Pons (tissue), 1 donor: ENCODE measurements at places on chromosomes 4 and X.

- no peak for DNase-seq
These were observed 107.8 kb downstream of the ANK2 start for GRCh38 chr4:113157086-113157857.

GRCh38 chr4:36914106-36914505, 330.4 kb upstream of the NWD2 start:
- no peak for DNase-seq

DNA sequence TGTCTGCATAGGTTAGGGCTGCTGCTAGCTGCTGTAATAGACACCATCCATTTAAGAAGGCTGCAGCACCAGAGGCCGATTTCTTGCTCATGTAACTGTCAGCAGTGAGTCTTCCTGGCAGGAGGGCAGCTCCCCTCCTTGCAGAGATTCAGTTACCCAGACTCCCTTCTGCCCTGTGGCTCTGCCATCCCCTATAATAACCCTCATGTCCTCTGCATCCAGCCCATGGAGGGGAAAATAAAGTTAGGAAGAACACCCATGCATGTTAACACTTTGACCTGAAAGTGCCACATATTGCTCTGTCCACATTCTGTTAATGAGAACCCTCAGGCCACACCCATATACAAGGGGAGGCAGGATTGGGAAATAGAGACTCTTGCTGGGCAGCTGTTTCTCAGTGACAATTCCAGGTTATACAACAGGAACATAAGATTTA, 5.4 kb downstream of the STBD1 start:
- no peak for DNase-seq

GRCh38 chrX:100830547-100830946, 10.4 kb downstream of the CSTF2 start:
- no peak for DNase-seq

GRCh38 chrX:2828344-2828958, at the start of gene GYG2:
GYG2 (plus strand) TSS chrX:2828930; CDS start chrX:2830189, 1,259 bp downstream.
- DNase-seq: no peak

GRCh38 chr4:54496412-54496811, 161.3 kb upstream of the KIT start:
- DNase-seq: no peak

- DNase-seq: no peak
These were observed 33.2 kb downstream of the SAT1 start for GRCh38 chrX:23816179-23816578.

DNA sequence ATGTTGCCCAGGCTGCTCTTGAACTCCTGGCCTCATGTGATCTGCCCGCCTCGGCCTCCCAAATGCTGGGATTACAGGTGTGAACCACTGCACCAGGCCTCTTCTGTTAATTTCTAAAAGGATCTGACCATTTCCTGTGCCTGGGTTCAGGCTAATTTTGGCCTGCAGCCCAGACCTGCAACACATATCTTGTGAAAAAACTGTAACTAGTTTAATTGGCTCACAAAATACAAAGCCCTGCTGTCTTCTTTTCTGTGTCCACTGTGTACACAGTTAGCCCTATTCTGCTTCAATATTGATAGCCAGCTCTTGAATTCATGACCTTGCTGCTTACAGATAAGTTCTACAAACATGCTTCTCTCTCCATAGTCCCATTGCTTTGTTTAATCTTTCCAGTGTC, 753.5 kb downstream of the PDHA2 start:
- DNase-seq: no peak

- no peak for DNase-seq
These were observed 20.0 kb upstream of the TMPRSS11A start for GRCh38 chr4:67983333-67983732.

GRCh38 chr4:15648600-15648999, 6.6 kb downstream of the FBXL5 start:
- no peak for DNase-seq

DNA sequence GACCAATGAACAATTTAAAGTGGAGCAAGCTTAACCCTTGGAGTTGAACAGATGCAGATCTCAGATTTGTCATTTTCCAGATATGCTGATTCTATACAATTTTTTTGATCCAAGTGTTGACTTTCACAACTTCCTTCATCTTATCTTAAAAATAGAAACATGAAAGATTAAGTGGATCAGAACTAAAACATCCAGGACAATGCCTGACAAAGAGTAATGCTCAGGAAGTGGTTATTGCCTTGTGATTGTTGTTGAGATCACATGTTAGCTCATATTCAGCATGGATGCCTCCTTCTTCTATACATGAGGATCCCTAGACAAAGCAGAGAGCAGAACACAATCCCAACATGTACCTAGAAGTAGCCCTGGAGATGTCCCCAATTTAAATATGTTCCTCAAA, 160.9 kb downstream of the PPARGC1A start:
- no peak for DNase-seq

DNA sequence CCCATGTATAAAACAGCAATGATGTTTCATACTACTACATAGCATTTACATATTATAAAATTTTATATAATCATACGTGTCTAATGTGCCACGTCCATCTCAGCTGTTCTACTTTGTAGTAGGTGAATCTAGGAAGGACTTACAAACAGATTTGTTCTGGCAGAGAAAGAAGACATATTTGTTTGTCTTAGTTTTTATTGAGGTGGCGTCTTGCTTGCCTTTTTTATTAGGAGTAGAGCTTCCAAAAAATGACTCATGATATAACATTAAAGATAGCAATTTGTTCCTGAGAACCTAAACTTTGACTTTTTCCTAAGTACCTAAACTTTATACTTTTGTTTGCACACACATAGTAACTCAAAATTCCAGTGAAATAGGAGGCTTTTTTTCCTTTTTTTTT, 64.6 kb downstream of the CLDN22 start:
- DNase-seq: no peak

- no peak for DNase-seq
These were observed 96.4 kb downstream of the ANAPC10 start for GRCh38 chr4:145001635-145002034.

DNA sequence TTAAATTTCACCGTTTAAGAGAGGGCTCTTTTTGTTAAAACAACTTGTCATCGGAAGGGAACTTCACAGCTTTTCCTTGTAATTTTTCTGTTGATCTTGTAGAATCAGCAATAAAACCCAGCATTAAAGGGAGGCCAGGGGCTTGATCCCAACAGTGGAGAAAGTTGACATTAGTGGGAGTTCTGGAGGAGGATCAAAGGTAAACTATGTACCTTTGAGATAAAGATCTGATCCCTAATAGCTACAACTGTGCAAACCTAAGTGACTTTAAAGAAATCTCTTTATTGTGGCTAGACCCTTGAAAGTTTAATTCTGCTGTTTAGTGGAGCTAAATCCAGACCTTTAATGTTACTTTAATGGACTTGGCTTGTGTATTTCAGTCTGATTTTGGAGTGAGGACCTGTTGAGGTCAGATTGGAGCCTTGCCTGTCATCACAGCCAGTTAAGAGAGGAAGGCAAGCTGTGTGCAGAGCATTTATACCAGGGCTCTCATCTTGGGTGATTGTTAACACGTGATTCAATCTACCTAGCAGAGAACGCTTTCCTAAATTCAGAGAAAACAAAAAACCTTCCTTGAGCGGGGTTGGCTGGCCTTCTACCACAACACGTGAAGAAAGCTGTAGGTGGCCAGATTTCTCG, 1.7 kb downstream of the DOCK11 start:
- no peak for DNase-seq

DNA sequence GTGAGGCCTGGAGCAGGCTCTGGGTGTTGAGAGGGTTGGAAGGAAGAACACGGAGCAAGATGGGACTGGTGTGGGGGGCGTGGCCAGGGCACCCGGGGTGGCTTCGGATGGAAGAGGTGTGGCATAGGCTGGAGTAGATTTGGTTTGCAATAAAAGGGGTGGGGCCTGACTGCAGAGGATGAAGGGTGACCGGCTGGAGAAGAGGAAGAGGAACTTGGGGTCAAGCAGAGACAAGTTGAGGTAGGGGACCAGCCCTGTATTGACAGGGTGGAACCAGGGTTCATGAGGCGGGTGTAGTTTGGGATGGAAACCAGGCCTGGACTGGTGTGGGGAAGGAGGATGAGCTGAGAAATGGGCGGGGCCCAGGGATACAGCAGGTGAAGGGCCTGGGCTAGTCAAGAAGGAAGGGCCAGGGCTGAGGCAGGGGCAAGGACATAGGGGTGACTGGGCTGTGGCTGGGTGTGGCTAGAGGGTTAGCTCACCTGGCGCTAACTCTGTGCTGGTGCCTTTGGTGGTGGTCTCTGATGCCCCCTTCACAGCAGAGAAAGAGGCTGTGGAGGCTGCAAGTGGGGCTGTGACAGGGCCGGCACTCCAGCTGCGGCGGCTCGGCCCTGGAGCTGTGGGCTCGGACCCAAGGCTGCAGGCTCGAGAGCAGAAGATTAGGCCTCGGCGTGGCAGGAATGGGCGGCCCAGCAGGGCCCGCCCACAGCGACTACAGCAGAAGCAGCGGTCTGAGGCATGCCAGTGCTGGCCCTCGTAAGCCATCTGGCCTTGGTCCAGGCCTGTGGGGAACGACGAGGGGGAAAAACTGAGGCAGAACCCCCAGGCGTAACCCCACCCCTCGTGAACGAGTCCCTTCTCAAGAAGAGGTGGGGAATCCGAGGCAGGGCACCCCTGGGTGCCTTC, 5.0 kb downstream of the PLP2 start:
- DNase-seq: no peak

DNA sequence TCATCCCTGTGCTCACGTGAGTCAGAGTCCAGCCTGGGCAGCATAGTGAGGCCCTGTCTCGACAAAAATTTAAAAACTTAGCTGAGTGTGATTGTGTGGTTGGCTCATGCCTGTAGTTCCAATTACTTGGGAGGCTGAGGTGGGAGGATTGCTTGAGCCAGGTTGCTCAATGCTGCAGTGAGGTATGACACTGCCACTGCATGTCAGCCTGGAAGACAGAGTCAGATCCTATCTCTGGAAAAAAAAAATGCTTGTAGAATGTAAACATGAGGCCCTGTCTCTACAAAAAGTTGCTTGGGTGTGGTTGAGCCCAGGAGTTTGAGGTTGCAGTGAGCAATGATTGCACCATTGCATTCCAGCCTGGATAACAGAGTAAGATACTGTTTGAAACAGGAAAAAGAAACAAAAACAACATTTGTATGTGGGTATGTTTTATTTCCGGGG, 11.3 kb upstream of the YTHDC1 start:
- DNase-seq: no peak

DNA sequence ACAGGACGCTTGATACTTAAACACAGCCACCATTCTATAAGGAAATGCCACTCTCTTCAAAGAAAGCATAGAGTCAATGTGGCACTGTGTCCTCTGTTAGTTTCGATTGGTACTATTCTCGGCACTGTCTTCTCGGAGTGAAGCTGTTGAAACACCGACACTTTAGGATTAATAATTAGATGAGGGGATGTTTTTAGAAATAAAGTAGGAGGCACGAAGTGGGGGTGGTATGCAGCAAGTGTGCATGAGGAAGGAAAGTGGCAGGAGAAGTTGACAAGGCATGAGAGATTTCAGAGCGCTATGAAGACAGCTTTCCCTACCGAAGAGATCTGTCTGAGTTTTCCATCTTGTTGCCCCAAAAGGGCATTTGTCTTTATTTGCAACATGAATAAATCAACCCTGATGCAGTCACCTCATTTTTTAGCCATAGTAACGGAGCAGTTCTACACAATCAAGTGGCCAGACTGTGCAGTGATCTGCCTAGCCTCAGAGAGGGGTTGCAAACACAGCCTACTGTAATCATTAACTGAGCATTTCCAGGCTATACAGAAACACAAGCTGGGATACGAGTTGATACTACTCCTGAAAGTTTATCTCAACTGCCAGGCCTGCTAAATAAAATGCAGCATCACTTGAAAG, 8.3 kb downstream of the GPRIN3 start:
- peak; percentile 38 for DNase-seq

- no peak for DNase-seq
These were observed 114.1 kb downstream of the GLUD2 start for GRCh38 chrX:121161501-121161933.

DNA sequence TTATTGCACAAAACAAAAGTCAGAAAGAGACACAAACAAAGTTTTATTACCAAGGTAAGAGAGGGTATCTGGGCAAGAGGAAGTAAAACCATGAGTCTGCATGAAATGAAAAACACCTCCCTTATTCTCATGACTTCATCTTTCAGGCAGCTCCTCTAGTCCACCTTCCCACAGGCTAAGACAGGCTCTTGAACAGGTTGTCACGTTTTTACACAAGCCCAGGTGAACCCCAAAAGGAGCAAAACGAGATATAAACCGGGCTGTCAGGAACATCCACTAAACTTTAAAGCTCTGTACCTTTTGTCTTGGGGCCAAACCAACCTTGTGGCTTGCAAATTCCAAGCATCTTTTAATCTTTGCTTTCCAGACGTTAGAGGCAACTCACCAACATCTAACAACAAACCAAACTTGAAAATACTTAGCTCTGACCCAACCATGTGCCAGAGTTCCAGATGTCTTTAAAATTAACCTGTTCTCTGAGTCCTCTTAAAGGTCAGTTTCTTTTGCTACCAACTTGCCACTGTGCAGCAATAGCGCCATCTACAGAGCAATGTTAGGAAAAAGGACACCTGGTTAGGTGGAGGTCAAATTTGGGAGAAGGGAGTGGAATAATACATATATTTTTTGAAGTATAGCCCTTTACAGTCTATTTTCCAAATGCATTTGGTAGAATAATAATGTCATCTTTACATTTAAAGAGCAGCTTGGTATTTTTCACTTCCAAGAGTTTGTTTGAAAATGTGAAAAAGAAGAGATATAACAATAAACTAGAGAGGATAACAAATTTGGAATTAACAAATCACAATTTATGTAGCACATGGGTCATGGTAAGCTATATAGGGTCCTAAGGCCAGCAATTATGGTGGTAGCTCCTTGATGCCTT, 73.1 kb downstream of the QRFPR start:
- no peak for DNase-seq

GRCh38 chr4:78863991-78864390, 75.2 kb downstream of the PAQR3 start:
- DNase-seq: no peak

DNA sequence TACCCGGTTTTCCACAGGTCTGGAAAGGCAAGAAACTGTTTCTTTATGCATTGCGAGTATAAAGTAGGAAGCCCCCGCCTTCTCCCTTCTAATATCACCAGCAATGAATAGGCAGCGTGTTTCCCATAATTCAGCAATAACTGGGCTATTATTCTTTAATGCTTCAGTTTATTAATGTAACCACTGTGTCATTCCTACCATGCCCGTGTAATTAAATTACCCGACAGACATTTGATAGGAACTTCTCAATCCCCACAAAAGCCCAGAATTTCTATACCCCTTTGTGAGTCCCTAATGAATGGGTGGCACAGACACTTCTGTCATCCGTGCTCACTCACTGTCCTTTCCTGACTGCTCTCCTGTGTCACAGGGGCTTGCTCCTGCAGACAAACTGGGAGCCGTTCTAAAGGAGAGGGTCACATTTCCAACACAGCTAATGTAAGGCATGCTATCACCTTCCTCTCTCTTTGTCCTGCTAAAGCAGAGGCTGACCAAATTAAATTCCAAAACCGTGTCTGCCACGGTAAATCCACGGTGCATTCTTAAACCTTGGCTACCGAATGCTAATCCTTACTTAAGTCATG, 108.5 kb upstream of the MID1 start:
- DNase-seq: no peak

DNA sequence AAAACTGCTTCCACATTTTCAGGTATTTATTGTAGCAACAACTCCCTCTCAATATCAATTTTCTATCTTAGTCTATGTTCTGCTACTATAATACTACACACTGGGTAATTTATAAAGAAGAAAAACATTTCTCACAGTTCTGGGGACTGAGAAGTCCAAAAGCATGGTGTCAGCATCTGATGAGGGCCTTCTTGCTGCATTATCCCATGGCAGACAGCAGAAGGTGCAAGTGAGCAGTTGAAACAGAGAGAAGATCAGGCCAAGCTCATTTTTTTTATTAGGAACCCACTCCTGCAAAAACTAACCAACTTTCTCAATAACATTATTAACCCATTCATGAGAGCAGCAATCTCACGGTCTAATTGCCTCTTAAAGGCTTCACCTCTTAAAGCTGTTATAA, 376.0 kb downstream of the RAB28 start:
- no peak for DNase-seq
